SJSA1 (cell line): ENCODE measurements at places on chromosomes 5 and 9.

DNA sequence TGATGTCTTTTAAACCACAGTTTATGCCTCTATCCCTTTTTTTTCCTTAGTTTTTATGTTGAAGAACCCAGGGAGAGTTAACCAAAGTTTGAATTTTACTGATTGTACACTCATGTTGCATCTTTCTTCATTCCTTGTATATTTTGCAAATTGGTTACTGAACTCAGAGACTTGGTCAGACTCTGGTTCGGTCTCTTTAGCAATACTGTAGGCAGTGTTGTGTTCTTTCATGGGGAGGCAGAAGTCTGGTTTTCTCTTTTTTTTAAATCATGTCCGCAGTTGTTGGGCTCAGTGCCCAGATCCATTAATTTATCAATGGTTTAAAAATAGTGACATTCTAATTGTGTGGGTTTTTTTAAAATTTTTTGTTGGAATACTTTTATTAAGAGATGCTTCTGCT is 23.4 kb downstream of the UBE2R2 start:
- no peak for DNase-seq

DNA sequence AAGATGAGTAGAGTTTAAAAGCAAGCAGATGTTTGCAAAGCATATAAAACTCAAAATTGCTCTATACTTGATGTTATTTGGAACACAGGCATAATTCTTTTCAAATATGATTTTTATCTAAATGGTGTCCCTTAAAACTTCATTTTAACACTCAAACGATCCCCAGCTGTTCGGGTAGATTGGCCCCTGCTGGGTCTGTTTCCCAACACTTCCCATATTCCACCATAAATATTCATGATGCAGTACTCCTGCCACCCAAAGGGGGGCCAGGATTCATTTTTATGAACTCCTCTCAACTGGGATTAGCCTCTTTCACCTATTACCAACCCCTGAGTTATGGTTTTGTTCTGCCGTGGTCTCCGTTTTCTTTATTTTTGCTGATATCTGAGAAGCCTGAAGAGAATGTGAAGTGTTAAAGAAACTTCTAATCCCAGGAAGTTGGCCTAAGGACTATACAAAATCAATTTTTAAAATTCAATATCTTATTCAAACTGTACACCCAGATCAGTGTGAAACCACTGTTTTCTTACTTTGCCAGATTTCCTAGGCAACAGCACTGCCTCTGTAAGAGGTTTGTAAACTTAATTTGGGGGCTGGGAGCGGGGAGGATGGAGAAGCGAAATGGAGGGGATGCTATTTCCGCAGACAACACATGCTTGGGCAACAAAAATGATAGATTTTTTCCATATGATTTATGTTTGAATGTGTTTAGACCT is 384.1 kb downstream of the DMRT2 start:
- no peak for DNase-seq

GRCh38 chr5:116037236-116037822 is 5.1 kb downstream of the ARL14EPL start:
- no peak for DNase-seq

GRCh38 chr5:143505934-143506333 is 102.4 kb upstream of the NR3C1 start:
- no peak for DNase-seq

- DNase-seq, result no peak
Observed at GRCh38 chr9:18350995-18351595, 122.9 kb upstream of the ADAMTSL1 start.

DNA sequence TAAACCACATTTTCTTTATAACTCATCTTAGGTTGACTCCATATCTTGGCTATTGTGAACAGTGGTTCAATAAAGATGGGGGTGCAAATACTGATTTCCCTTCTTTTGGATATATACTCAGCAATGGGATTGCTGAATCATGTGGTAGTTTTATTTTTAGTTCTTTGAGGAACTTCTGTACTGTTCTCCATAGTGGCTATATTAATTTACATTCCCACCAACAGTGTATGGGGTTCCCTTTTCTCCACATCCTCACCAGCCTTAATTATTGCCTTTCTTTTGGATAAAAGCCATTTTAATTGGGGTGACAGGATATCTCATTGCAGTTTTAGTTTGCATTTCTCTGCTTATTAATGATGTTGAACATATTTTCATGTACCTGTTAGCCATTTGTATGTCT is 107.7 kb upstream of the EQTN start:
- no peak for DNase-seq

DNA sequence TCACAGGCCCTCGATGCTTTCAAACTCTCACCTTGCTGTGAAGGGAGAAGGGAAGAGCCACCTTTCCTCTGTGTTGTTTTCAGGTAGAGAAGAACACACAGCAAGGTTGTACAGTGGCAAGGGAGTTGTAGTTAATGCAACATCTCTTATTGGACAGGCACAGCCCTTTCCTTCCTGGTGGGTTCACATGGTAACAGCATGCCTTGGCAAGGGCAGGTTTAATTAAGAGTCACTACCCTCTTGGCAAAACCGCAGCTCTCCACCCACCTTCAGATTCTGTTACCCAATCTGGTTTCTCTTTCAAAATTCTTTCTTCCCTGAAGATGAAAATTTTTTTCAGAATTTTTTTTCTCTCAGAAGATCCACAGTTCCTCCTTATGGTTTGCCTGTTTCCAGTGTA is 253.1 kb downstream of the TLR4 start:
- DNase-seq, result no peak

DNA sequence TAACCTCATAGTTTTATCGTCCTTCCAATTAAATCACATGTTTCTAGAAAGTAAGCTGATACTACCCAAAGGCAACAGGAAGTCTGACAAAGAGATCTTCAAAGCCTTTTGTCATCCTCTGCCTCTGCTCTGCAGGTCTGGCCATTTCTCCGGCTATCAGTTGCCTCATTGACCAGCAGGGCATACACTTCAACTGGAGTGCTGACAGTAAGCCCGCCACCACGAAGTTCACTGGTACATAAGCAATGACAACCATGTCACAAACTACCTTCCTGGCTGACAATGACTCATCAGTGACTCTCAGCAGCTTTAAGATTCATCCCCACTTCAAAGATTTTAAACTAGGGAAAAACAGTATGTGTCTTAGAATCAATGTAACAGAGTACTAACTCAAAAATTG is 20.6 kb downstream of the SPTLC1 start:
- no peak for DNase-seq

DNA sequence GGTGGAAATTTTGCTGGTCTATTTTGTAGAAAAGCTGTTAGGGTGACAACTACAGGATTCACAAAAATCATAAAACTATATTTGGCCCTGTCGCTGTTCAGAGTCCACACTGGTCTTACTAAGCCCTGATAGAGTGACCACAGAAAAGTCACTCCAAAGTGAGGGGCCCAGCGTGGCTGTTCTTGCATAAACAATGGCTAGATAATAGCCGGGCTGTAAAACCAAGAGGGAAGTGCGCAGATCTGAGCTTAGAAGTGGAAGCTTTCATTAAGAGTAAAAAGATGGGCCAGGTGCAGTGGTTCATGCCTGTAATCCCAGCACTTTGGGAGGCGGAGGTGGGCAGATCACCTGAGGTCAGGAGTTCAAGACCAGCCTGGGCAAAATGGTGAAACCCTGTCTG is 15.5 kb upstream of the CTSL start:
- no peak for DNase-seq

- DNase-seq, result no peak
Observed at GRCh38 chr9:103798620-103799019, 295.5 kb upstream of the SMC2 start.

- no peak for DNase-seq
Observed at GRCh38 chr5:135102716-135103574, 68.9 kb upstream of the PITX1 start.

GRCh38 chr5:149325166-149325735 is 20.0 kb upstream of the GRPEL2 start:
- no peak for DNase-seq

GRCh38 chr9:122091682-122092592 is 1.2 kb downstream of the TTLL11 start:
- DNase-seq, result no peak

DNA sequence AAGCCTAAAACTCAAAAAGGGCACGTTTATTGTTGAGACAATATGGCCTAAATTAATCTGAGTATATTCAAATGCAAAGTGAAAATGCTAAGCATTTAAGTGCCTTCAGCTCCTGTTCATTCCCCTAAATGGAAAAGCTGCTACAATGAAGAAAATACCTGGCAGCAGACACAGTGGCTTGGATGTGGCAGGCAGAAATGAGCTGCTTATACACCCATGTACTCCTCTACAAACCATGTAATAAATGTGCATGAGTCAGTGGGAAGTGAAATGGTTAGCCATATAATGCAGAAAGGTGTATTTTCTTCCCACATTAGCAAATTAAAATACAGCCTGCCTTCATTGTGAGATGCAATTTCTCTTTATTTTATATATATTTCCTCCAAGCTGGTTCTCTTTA is 859.2 kb upstream of the SEMA6A start:
- no peak for DNase-seq
